ENCODE measurements at places on chromosomes 16 and 17. TPM values are rescaled to one million over a fixed set of nuclear protein-coding genes. Genes with fewer than 3 reads are reported as not detected.

GRCh38 chr16:57519796-57520360, 16.5 kb downstream of the CCDC102A start:
- no peak for DNase-seq

- DNase-seq, result no peak
Observed at GRCh38 chr16:84654238-84654637, 5.9 kb downstream of the KLHL36 start.

- no peak for DNase-seq
Observed at GRCh38 chr16:57610611-57611010, 17.8 kb upstream of the ADGRG1 start.

DNA sequence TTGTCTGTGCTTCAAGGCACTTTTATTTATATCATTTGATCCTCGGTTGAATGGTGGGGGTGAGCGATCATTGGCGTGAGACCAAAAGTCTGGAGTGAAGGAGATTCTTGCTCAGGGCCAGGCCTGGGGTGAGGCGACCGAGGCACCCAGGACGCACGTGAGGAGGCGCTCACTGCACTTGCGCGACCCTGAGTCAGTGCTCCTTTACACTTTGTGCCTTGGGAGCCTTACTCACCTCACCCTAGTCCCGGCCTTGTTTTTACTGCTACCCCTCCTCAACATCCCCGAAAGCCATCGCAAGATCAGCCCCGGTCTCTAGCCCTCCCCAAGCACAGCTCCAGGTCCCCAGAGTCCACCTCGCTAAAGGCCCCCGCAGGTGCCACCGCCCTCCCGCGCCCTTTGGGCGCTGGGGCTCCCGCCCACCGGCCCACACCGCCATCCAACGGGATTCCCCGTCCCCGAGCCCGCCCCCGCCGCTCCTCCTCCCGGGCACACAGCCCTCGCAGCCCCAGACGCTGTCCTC, 496 bp downstream of the EZH1 start:
- DNase-seq, result peak; percentile 94

- DNase-seq, result no peak
Observed at GRCh38 chr17:62051053-62051452, 14.0 kb downstream of the MED13 start.

Gene SULT1A2
- total RNA-seq, result 1.8 TPM

Gene OTOP2
- total RNA-seq, result not detected

Gene MYH2
- total RNA-seq, result 0.34 TPM

Gene KPNA2
- total RNA-seq, result 26.3 TPM

Gene RNF227
- total RNA-seq, result 6.3 TPM

Gene CLEC18C
- total RNA-seq, result not detected

Data from esophagus muscularis mucosa (tissue), 4 donors.